ENCODE measurements at places on chromosomes 13 and 19.
A peak's percentile ranks its signal among the peaks of the same experiment; 100 is the strongest.

DNA sequence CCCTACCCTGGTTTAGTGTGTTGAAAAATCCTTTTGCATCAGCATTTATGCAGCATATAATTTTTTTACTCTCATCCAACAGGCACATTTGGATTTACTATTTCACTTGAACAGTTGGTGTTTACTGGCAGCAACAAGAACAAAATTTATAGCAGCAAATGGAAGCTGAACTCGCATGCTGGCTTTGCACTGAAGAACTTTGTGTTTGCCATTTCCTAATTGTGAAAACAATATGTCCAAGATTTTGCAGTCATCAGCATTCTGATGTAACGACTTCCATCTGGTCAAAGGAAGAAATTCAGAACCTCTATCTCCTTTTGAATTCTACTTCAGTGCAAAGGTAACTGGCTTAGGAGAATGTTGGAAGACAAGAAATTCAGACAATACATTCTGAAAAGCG is 131.0 kb downstream of the DLEU7 start:
- DNase-seq: peak; percentile 83

DNA sequence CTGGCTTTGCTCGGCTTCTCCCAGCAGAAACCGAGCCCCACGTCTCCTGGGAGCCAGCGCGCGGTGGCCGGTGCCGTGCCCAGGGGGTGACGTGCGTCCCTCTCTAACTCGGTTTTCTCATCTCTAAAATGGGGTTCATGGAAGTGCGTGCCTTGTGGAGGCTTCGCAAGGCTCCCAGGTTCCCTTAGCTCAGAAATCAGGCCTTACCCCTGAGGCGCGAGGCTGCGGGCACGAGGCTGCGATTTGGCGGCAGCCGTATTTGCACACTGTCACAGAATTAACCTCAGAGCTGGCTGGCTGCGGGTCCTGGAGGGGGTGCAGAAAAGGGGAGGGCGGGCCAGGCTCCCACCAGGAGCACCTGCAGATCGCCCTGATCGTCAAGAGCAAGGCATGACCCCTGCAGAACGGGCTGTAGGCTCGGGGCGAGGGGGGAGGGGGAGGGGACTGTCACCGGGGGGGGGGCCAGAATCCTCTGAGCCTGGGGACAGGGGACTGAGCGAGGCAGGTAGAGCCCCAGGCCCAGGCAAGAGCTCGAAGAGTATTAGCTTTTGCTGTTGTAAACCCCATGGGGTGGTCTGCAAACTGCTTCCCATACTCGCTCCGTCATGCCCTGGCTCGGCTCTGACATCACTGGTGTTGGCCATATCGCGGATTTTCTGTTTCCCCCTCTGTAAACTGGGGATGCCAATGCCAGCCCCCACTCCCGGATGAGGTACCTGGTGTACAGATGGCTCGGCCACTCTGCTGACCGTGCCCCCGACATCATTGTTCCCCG is 62.2 kb downstream of the CCNE1 start:
- no peak for DNase-seq

GRCh38 chr13:110455444-110455843 is 106.1 kb downstream of the RAB20 start:
- no peak for DNase-seq

DNA sequence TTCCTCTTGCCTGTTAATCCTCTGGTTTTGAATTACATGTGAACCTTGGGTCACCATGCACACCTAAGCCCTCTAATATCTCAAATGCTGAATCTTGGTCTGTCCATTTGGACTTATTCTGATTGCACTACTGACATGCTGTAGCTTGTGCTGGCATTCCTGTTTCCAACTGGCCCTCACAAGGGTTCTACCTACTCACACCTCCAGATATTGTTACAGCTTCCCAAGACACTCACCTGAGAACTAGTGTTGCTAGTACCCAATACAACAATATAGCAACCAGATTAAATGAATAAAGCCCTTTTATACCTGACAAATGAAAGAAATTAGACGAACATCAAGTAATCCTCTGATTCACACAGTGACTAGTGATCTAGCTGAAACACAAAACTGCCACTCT is 16.6 kb downstream of the TEX30 start:
- DNase-seq: no peak

DNA sequence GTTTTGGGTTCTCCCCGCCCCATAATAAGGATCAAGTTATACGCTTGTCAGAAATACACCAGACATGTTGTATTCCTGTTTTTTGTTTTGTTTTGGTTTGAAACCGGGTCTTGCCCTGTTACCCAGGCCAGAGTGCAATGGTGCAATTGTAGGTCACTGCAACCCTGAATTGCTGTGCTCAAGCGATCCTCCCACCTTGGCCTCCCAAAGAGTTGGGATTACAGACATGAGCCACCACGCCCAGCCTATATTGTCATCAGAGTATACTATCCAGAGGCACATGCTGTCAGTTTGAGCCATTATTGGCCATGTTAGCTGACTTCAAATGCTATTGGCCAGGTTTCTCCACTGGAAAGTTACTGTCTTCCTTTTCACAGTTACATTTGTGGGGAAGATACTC is 9.8 kb downstream of the SAFB start:
- no peak for DNase-seq

GRCh38 chr13:26721251-26722121 is 39.1 kb downstream of the GPR12 start:
- peak; percentile 88 for DNase-seq

- no peak for DNase-seq
These were observed 31.2 kb downstream of the RFX2 start for GRCh38 chr19:6079107-6079506.

DNA sequence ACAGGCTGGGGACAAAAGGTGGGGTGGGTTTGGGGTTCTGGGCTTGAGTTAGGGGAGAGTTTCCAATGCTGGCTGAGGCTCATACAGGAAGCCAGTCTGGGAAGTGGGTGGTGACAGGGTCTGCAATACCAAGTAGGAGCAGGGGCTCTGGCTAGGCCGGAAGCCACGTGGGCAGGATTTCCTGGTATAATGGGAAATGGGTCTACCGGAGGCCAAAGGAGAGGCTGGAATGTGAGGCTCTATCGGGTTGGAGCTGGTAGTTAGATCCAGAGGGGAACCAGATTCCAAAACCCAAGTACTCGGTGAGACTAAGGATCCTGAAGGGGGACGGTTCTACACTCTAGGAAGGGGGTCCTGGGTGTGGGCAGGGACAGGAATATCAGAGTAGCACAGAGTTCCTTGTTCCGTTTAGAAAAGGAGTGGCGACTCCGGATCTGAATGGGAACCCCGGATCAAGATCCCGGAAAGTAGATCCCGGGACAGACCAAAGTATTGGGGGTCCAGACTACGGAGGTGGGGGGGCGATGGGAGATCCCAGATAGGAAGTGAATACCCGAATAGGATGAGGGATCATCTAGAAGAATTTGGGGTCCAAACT is 802 bp downstream of the CDC37 start:
- no peak for DNase-seq

- DNase-seq: no peak
These were observed 26.6 kb downstream of the CD70 start for GRCh38 chr19:6564393-6564792.

DNA sequence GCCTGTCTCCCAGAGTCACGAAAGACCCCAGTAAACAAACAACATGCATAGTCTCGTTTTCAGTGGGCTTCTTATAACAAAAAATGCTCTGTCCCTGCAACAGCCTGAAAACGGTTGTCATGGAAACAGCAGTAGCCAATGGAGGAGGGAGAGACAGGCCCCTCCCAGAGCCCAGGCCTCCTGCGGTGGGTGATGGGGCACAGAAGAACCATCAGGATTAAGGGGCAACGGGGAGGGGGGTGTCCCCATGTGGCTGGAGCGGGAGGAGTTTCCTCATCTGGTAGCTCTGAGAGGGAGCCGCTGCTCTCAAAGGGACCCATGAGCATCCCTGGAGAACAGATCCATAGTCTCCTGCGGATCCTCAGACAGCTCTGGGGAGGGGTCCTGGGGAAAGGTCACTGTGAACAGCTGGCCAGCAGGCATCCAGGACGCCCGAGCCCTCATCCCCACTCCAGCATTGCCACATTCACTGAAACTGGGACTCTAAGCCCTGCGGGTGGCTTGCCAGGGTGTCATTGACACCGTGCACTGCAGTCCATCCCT is 37.5 kb upstream of the PNMA8B start:
- no peak for DNase-seq

- no peak for DNase-seq
These were observed 133.1 kb downstream of the TNFRSF19 start for GRCh38 chr13:23703246-23703860.

- no peak for DNase-seq
These were observed 1073.4 kb downstream of the PCDH17 start for GRCh38 chr13:58704953-58705352.

GRCh38 chr13:29771247-29771646 is 79.2 kb downstream of the UBL3 start:
- DNase-seq: peak; percentile 27

GRCh38 chr19:47096721-47097120 is 16.9 kb downstream of the ZC3H4 start:
- no peak for DNase-seq

DNA sequence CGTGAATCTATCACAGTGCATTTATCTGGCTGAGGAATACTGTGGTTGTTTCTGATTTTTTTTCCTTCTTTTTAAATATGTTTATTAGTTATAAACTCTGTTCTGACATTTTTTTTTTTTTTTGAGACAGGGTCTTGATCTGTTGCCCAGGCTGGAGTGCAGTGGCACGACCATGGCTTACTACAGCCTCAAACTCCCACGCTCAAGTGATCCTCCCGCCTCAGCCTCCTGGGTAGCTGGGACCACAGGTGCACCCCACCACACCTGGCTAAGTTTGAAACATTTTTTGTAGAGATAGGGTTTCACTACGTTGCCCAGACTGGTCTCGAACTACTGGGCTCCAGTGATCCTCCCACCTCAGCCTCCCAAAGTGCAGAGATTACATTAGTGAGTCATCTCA is 6.6 kb upstream of the NUMBL start:
- no peak for DNase-seq

DNA sequence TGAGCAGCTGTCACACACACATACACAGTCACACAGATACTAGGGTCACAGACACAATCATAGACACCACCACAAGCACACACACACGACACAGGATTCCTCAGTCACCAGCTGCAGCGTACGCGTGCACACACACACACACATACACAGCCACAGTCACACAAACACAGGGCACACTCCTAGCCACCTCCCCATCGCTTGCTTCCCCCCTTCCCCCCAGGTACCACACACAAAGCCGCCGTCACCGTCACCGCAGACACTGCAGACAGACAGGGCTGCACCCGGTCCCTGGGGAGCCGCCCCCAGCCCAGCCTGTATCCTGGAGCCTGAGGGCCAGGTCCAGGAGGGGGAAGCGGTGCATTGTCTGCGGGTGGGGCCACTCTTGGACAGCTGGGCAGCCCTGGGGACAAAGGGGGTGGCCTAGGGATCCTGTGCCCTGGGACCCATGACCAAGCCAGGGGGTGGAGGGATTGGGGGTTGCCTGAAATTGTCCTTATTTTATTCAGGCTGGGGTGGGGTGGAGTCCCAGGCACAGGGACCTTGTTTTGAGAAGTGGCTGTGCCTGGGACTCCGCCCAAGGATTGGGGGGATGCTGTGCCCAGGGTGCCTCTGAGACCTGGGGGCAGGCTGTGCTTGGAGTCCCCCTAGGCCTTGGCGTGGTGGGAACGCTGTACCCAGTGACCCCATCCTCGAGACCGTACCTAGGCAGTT is 957 bp downstream of the NUMBL start:
- DNase-seq: no peak

DNA sequence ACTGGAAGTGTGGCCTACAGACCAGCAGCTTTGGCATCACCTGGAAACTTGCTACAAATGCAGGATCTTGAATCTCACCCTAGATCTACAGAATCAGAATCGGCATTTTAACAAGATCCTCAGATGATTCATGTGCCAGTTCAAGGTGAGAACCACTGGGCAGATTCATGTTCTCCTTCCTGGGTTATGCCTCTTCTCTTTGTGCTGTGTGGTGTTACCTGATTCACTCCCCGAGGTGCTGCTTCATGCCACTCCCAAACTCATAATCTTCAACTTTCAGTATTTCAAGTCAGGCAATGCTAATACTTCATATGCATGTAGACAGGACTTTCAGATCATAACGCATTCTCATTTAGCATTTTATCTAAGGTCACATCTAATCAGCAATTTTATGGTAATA is 427.7 kb downstream of the FOXO1 start:
- no peak for DNase-seq

DNA sequence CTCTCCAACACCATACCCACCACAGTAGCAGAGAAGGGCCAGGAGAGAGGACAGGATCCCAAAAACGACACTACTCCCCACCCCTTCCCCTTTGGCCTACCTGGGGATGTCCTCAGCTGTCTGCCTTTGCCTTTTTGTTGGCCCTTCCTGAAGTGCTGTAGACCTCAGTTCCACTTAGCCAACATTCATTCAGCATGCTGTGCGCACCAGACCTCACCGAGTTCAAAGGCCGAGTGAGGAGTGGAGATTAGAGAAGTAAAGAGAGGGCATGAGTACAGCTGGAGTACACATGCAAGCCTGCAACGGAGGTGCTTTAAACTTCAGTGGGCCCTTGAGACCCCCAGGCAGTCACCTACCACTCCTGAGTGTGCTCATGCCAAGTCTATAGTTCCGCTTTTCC is 99.0 kb downstream of the TEX26 start:
- no peak for DNase-seq

DNA sequence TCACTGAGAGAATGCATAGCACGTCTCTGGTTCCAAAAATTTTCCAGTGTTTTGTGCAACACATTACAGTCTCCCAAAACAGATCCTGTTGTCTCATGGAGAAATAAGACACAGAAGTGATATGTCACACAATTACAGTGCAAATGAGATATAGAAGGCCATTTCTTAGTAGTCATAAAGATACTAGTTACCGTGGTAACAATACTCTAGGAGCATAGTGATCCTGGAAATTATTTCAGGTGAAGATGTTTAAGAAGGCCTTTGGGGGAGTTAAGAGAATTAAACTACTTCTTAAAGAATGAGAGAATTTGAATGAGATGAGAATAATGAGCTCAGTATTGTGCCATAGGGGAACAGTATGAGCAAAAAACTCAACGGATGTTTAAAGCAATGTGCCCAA is 628.0 kb upstream of the MIR17HG start:
- no peak for DNase-seq

DNA sequence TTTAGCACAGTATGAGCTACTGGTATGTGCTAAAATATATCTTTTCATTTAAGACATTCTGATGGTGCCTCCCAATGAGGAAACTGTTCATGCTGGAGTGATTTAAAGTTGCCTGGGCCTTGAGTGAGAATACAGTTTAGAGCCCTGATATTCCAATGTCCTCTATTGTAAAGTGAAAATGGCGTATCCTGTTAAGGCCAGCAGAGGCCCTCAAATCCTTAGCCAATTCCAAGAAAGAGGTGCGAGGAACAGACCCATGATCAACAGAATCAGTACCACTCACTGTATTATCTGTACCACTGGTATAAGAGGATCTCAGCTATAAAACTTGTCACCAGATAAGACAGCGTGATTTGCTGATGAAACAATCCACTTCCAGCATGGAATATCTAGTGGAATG is 273.1 kb upstream of the SLITRK5 start:
- DNase-seq: no peak

- no peak for DNase-seq
These were observed 47.5 kb upstream of the NDUFS7 start for GRCh38 chr19:1336079-1336684.

- DNase-seq: no peak
These were observed 28.6 kb downstream of the PRAM1 start for GRCh38 chr19:8473648-8474476.

GRCh38 chr19:38469151-38469550 is 35.7 kb downstream of the RYR1 start:
- DNase-seq: no peak

- DNase-seq: no peak
These were observed 92.7 kb downstream of the AKAP11 start for GRCh38 chr13:42364613-42365000.

GRCh38 chr13:67120872-67121531 is 109.1 kb downstream of the PCDH9 start:
- peak; percentile 58 for DNase-seq

Data from NCI-H1694 treated with DMSO at 0.1 percent for 48 hours (cell line).